ENCODE measurements at places on chromosomes 3 and 15. TPM values are rescaled to one million over a fixed set of nuclear protein-coding genes. Genes with fewer than 3 reads are reported as not detected.

The GABRR3 gene
- not detected for total RNA-seq

The ISG20 gene
- total RNA-seq = 3.9 TPM

The SI gene
- not detected for total RNA-seq

The ACSBG1 gene
- total RNA-seq = not detected

The SNAP23 gene
- total RNA-seq = 83.9 TPM

The ITIH1 gene
- not detected for total RNA-seq

The LDHAL6B gene
- total RNA-seq = not detected

The AMOTL2 gene
- total RNA-seq = 611 TPM

The TGM4 gene
- not detected for total RNA-seq

The MKRN3 gene
- total RNA-seq = not detected

The TMEM212 gene
- total RNA-seq = not detected

The FBXL22 gene
- 1.1 TPM for total RNA-seq

The RUBCN gene
- total RNA-seq = 21.3 TPM

The PARP9 gene
- 47.4 TPM for total RNA-seq

The MORC1 gene
- not detected for total RNA-seq

The DCLK3 gene
- under 0.01 TPM for total RNA-seq

Measured in hair follicle dermal papilla cell (primary cell).